ENCODE measurements at places on chromosomes 2 and 18.

GRCh38 chr2:148990968-148991367, 47.5 kb upstream of the LYPD6B start:
- no peak for DNase-seq

GRCh38 chr18:37299471-37300304, 265.9 kb downstream of the CELF4 start:
- no peak for DNase-seq

DNA sequence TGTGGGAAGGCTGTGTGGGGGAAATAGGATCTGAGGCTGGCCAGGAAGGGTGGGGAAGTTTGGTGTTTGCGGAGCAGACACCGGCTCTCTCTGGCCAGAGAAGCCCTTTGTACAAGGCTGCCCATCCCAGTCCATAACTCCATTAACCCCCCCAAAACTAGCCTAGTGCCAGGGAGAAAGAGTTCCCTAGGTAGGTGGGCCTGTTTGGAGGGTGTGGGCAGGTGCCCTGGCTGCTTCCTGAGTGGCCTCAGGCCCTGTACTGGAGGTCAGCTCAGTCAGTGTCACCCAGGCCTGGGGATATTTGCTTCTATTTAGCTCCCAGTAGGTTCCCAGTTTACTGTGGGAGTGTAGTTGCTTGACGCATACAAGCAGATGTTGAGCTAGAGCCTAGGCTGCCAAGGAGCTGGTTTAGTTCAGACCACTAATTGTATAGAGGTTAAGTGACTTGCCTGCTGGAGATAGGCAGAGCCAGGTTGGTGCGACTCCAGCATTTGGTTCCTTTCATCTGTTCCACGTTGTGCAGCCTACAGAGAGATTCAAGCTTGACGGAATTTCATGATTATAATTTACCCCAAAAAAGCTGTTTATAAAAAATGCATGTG, 2.9 kb upstream of the GREB1 start:
- no peak for DNase-seq

- DNase-seq: no peak
These were observed 50.8 kb downstream of the EMILIN2 start for GRCh38 chr18:2897448-2898185.

DNA sequence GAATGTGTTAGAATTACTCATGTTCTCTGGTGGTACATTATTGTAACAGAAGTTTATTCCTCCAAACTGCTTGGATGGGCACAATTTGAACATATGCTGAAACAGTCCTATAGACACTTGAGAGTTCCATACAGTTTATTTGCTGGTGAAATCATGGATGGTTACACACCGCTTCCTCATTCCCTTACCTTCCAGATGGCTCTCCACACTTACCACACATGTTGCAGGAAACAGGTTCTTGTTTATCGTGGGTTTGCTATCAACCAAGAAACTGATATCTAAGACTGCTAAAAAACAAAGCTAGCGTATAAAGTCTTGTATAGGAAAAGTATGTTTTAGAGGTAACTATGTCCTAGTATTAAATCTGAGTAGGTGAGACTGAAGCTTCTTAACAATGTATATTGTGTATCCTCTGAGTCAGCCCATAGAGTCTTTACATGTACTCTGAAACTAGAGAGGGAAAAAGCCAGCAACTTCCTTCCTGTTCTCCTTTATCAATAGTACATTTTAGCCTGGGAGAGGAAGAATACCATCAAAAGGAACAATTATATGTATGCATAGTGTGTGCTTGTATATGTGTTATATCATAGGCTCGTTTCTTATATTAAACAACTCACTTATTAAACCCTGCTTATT, 313.1 kb downstream of the PLCL1 start:
- DNase-seq: no peak

- DNase-seq: no peak
These were observed 66.5 kb downstream of the EPHA4 start for GRCh38 chr2:221505605-221506004.
